ENCODE measurements at places on chromosomes 2 and 18.

GRCh38 chr18:54382733-54383252 lies 25.1 kb downstream of the C18orf54 start:
- no peak for DNase-seq

GRCh38 chr2:75606761-75607399 lies 39.7 kb upstream of the MRPL19 start:
- no peak for DNase-seq

GRCh38 chr2:696999-697627 lies 19.9 kb upstream of the TMEM18 start:
- DNase-seq = no peak

GRCh38 chr18:80231616-80232015 lies 15.7 kb downstream of the PARD6G start:
- DNase-seq = no peak

DNA sequence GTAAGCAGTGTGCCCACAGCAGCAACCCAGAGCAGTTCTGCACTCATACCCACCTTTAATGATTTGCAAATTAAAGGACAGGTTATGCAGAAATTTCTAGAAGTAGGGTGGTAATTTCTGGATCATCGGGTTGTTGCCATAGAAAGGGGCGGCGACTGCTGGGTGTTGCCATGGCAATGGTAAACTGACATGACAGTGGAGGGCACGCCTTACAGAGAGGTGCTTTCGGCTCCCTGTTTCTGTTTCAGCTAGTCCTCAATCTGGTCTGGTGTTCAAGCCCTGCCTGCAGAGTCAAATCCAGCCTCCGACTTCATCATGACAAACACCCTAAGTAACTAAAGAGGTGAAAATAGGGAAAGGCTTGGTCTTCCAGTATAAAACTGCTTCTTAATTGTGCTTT lies 667.7 kb downstream of the SOCS6 start:
- no peak for DNase-seq

GRCh38 chr18:13379062-13379865 lies 160.7 kb downstream of the LDLRAD4 start:
- no peak for DNase-seq

GRCh38 chr2:63850649-63851048 lies 9.0 kb downstream of the UGP2 start:
- no peak for DNase-seq

- no peak for DNase-seq
Measured at GRCh38 chr2:217717646-217718045, 285.1 kb downstream of the TNS1 start.

- DNase-seq = no peak
Measured at GRCh38 chr2:160310118-160310828, 110.2 kb upstream of the ITGB6 start.

DNA sequence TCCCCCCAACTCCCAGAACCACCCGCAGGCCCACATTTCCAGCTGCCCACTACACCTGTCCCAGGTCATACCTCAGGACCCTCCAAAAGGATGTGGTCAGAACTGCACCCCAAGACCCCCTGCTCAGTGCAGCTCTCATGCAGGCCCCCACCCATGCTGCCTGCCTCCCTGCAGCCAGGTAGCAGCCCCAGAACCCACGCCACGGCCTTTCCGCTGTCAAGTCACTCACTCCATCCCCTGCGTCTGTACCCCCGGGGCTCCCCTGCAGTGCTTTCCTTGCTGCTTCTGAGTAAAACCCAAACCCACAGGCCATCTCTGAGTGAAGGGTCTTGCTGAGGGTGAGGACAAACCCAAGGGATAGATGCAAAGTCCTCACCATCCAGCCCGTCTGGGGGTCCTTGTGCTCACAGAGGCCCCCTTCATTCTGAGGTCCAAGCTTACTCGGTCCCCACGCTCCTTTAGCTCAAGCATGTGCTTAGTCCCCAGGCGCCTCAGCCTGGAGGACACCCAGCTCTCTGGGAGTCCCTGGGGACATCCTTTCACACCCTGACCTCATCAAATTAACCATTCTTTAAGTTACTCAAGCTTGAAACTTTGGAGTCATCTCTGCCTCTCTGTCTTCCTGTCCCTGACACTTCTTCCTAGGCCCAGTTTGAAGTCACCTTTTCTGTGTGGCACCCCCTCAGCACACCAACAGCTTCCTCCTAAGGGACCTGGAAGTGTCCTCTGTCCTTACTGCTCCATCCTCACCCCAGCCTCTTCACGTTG lies 130.1 kb downstream of the SMAD7 start:
- no peak for DNase-seq

- no peak for DNase-seq
Measured at GRCh38 chr2:150679456-150680120, 192.1 kb upstream of the RND3 start.

GRCh38 chr2:20446255-20446916 lies 488 bp upstream of the RHOB start:
- no peak for DNase-seq

DNA sequence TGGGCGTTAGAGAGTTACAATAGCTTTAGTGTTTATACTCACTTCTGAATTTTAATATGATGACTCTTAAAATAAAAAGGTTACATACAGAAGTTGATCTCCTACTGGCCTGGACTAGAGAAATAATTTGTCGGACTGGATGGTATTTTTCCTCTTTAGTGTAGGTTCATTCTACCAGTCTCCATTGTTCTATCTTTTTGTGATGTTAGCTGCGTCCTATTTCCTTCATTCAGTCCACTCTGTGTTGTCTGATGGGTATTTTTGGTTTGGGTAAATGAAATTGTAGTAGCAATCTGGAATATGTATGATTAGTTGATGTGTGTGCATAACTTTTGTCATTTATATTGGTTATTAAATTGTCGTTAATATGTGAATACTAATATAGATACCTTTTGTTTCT lies 5.3 kb downstream of the DDX1 start:
- no peak for DNase-seq

DNA sequence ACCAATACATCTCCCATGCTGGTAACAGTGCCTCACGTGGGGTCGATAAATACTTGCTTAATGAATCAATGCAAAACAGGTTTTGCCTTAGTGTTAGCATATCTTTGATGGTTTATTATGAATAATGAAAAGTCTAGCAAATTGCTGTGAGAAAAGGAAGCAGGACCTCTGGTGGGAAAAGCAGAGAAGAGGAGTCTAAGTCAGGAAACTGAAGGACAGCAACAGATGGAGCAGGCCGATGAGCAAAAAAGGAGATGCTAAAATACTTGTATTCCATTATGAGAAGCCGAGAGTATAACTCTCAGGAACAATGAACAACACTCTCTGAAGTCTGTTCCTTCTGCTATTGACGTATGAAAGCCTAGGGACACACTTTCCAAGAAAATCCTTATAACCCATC lies 555.2 kb upstream of the KLHL29 start:
- no peak for DNase-seq

- no peak for DNase-seq
Measured at GRCh38 chr2:235713189-235713588, 219.3 kb downstream of the AGAP1 start.

GRCh38 chr2:240419271-240419670 lies 16.2 kb upstream of the GPC1 start:
- no peak for DNase-seq

DNA sequence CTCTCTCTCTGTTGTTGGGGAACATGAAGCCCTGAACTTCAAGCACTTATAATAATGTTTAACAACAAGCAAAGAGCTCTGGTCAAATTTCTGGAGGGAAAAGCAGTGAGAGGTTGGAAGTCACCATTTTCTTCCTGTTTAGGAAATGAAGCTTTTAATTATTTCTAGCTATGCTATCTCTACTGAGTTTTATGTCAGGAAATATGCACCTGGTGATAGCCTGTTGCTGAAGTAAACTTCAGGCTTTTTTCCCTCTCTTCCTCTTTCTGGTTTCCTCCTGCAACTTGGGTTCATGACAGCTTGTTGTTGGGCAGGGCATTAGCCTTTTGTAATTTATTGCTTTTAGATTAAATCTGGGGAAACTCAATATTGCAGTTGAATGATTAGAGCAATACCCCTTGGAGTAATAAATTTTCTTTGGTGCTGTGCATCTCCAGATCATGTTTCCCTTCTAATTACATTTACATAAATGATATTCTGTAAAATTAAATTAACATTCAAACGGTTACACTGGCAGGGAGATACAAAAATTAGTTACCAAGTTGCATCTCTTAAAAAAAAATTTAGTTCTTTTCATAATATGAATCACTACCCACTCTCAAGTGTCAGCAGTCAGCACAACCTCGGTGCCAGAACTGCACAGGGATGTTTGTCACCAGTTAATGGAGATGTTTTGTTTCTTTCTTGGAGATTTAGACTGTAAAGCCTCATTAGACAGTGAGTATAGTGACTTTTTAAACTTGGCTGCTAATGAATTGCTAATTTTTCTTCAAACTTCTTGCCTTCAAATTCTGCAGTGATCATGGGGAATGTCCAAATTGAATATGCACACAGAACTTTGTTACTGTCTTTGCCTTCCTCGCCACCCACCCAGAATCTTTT lies 466.6 kb upstream of the ETAA1 start:
- no peak for DNase-seq

DNA sequence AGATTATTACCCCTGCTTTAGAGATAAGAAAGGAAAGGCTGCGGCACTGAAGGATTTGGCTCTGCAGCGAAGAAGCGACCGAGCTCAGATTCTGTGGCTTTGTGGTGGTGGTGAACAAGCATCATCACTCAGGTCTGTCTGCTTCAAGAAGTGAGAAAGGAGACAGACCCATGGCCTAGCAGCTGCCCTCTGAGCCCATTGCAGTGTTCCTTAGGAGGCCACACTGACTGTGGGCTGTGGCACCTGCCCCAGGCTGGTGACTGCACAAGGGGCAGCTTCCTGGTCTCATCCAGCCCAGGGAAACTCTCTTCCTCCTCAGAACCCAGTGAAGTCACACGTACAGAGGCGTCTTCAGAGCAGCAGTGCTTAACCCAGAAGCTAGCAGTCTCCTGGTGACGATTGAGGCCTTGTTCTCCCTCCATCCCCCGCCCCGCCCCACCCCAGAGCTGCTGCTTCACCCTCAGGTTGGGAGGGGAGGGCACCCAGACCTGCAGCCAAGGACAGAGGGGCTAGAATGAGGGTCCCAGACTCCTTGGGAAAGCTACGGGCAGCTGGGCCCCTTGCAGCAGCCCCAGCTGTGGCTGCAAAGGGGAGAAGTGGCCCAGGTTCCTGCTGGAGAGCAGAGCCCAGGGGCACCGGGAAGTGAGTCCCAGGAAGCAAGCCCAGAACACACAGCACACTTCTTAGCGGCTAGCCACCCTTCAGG lies 22.2 kb downstream of the BIN1 start:
- DNase-seq = no peak

GRCh38 chr2:172049567-172050120 lies 35.7 kb upstream of the DLX1 start:
- DNase-seq = no peak

- DNase-seq = no peak
Measured at GRCh38 chr2:166375736-166376487, at the start of gene SCN9A. SCN9A (minus strand) TSS chr2:166375944; CDS start chr2:166311756, 64,188 bp downstream.

GRCh38 chr18:12011199-12011956 lies 30.1 kb downstream of the IMPA2 start:
- DNase-seq = no peak

GRCh38 chr2:218322768-218323525 lies 30.6 kb upstream of the TMBIM1 start:
- no peak for DNase-seq

DNA sequence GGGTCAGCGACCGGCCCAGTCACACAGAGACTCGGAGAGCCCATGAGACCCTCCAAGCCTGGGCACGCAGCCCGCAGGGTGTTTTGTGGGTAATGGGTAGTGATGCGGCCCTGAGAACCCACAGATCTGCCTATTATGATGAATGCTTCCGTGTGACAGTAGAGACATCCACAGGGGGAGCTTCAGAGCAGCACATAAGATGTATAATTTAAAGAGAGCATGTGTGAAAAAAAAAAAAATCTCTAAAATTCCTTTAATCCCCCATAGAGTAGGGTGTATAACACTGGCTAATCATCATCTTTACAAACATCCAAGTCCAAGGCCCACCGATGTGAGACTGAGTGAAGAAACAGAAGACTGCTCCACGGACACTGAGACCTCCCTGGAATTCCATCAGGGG lies 34.6 kb downstream of the BIN1 start:
- DNase-seq = no peak

- DNase-seq = no peak
Measured at GRCh38 chr2:226378753-226379705, 420.6 kb downstream of the IRS1 start.

DNA sequence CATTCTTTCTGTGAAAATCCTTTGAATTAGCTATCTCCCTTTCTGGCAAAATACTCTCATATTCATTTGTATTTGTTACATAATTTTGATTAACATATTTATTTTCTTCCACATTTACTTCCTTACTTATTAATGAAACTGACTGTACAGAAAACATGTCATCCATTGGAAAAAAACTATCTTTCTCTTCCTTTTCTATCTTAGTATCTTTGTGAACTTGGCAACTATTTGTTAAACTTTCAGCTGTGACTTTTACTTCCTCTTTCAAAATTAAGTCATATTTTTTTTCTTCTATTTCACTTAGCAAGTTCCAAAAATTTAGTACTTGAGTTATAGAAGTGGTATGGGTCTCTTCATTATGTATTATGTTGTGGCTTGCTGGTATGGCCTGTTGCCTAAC lies 2.6 kb downstream of the RAD51AP2 start:
- DNase-seq = no peak

- no peak for DNase-seq
Measured at GRCh38 chr2:215811003-215811402, 202.3 kb downstream of the MREG start.

GRCh38 chr2:160649698-160650097 lies 156.1 kb upstream of the RBMS1 start:
- DNase-seq = no peak

GRCh38 chr2:233445152-233445830 lies 91.0 kb downstream of the DGKD start:
- no peak for DNase-seq

- DNase-seq = no peak
Measured at GRCh38 chr18:395456-396250, 104.8 kb downstream of the COLEC12 start.

GRCh38 chr2:70011786-70012185 lies 50.4 kb upstream of the ASPRV1 start:
- no peak for DNase-seq

- no peak for DNase-seq
Measured at GRCh38 chr2:229728370-229728769, 14.0 kb upstream of the DNER start.

- no peak for DNase-seq
Measured at GRCh38 chr2:69089266-69089665, 76.3 kb downstream of the ANTXR1 start.

Data from keratinocyte (primary cell).